ENCODE measurements at places on chromosomes 7 and 10.

GRCh38 chr7:270351-270983 is 19.5 kb upstream of the FOXL3 start:
- no peak for DNase-seq

- DNase-seq: no peak
Observed at GRCh38 chr7:18013936-18014335, 13.7 kb downstream of the PRPS1L1 start.

- no peak for DNase-seq
Observed at GRCh38 chr7:72111086-72111485, 301.1 kb downstream of the CALN1 start.

DNA sequence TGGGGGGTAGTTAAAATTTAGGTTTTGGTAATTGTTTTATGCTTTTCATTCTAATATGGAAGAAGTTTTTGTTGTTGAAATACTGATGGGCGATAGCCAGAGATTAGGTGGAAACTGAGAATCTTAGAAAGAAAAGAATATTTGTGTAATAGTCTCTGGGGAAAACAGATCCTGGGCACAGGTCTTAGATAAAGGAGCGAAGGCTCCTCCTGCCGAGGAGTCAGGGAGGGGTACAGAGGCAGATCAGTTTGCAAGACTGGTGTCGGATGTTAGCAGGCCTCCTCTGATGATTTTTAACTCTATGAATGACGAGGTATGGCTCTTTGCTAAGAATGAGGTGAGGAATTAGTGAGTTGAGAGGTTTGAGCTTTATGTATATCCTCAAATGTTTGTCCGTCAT is 339.7 kb downstream of the HGF start:
- no peak for DNase-seq

DNA sequence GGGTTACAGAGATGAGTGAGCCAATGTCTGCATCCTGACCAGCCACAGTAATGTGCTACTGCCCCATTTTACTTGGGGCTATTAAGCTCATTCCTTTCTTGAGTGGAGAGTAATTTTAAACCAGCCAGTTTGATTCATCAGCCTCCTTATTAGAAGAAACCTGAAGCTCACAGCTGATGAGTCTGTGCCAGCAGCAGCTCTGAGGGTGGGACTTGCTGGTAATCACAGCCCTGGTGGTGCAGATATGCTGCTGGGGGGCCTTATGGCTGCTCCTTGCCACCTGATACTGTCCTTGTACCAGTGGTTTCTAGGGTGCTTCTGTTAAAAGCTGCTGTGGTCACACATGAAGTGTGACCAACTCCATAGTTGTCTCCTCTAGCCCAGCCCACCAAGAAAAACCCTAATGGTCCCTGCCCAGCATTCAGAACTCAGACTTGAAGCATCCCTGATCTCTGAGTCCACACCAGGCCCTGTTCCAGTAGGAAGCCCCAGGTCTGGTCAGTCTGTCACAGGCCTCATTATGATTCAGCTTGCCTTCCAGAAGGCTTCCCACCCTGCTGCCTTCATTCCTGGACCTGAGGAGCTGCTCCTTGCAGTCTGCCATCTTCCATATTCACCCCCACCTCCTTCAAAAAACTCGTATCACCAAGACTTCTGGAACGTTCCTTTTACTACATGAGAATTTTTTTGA is 28.9 kb upstream of the RBM20 start:
- DNase-seq: no peak

- no peak for DNase-seq
Observed at GRCh38 chr7:132243463-132243862, 332.8 kb downstream of the PLXNA4 start.

GRCh38 chr10:17116193-17116592 is 13.4 kb downstream of the CUBN start:
- DNase-seq: no peak

DNA sequence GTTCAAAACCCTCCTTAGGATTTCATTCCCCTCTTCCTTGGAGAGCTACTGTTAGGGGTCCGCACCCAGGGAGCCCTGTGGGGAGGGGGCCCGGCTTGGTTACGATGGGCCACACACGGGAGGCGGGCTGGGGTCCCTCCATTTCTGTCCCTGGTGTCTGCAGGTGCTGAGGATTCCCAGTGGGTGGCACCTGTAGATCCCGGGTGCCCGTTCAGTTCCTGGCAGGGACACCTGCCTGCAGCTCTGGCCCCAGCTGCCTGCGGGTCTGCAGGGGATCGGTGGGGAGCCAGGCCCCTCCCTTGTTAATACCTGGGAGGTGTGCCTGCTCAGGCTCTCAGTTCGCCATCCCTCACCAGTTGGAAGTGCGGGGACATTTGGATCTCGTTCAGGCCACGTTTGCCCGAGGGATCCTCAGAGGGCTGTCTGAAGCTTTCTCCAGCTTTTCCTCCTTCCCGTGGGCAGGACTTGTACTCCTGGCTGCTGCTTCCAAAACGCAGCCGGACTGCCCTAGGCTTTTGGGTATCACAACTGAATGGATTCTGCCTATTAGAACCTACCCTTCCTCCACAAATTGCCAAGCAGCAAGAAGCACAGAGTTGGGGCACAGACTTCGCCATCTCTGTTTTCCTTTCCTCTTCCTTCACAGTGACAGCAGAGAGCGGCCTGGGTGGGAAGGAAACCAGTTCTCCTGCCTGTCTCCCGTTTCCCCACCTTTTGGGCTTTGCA is 22.3 kb upstream of the IL15RA start:
- DNase-seq: no peak

- no peak for DNase-seq
Observed at GRCh38 chr7:111090846-111091245, at the start of gene LRRN3. TSS of gene LRRN3 (plus strand) at chr7:111091127. CDS start at chr7:111122773, 31,646 bp downstream.

DNA sequence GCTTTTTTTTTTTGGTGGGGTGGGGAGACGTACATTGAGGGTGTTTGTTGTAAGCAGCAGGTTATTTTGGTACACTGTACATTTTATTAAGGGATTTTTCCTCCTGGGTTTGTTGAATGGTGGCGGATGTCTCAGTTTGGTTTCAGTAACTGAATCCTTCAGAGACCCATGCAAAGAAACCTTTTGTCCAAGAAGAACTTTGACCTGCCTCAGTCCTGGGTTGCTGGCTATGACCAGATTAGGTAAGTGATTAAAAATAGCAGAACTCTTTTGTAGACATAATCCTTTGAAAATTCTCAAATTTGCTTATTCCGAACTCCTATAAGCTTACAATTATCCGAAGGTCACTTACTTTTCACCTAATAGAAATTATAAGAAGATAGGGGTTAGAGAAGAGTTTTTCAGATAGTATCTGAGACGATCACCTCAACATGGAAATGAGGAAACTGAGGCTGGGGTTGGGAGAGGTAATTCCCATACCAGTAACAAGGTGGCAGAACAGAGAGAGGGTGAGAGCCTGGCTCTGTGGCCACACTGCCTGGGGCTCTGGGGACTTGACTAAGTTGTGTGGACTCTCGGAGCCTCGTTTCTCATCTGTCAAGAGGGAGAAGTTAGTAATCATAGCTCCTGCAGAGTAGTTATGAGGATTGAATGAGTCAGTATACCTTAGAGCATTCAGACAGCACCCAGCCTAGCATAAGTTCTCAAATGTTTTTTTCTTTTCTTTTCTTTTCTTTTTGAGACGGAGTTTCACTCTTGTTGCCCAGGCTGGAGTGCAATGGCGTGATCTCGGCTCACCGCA is 87.4 kb downstream of the CCNY start:
- DNase-seq: no peak

DNA sequence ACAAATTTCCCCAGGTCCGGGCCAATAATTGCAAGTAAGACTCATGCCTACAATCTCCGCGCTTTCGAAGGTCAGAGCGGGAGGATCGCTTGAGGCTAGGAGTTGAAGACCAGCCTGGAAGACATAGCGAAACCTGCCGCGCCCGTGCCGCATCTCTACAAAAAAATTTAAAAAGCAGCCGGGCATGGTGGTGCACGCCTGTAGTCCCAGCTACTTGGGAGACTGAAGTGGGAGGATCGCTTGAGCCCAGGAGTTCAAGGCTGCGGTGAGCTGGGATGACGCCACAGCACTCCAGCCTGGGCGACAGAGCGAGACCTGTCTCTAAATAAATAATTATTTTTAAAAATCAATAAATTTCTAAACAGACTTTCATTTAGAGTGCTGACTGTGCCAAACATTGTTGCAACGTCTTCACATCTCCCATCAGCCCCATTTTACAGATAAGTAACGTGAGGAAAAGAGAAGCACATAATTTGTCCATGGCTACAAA is 494 bp upstream of the CFAP43 start:
- no peak for DNase-seq

- DNase-seq: no peak
Observed at GRCh38 chr7:151483711-151483983, 36.0 kb downstream of the RHEB start.

DNA sequence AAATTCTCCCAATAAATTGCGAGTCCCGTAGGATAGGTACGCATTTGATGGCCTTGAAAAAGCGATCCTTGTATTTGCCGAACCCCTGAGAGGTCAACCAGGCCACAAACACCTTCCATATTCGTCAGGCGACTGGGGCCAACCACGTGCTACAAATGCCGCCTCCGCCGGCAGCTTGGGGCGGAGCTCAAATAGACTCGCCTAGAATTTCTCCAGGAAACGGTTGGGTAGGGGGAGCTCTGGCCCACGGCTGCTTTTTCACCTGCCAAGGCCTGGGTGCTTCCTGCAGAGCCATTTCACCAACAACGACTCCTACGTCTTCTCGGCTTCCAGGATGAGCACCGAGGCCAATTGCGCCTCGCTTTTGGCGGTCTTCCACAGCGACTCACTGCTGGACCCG is 53.4 kb upstream of the KIF5B start:
- DNase-seq: no peak

DNA sequence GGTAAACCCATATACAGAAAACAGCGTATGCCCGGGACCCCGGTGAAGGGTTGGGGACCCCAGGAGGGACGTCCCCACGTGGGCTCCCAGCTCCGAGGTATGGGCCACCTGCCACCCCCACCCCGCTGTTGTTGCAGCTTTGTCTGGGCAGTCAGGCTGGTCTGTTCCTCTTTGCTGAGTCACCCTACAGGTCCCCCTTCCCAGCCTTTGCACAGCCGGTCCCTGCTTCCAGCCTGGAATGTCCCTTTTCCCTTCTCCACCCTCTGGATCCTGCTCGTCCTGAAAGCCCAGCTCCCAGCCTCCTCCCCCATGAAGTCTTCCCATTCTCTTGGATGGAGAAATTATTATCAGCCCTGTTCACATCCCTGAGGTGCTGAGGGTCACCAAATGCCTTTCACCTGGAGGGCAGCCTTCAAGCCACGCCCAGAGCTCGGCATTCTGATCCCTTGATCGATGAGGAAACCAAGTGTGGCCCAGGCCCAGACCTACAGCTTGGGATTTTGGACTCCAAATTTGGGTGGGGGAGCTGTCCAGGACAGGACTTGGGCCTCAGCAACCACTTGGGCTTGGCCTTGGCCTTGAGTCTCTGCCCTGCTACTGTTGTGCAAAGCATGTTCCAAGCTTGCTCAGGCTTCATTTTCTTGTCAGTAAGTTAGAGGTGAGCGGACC is 2.6 kb downstream of the CLDN4 start:
- DNase-seq: no peak

DNA sequence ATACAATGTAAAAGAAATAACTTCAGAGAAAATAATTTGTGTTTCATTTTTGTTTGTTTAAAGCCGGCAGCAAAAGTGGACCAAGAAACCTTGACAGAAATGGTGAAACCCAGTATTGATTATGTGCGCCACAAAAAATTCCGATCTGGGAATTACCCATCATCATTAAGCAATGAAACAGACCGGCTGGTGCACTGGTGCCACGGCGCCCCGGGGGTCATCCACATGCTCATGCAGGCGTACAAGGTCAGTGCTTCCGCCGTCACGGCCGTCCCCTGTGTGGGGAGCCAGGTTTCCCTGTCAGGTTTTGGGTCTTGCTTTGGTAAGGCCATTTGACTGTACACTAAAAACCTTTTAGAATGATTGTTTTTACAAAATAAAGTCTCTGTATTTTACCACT is 46.7 kb downstream of the LANCL2 start:
- no peak for DNase-seq

DNA sequence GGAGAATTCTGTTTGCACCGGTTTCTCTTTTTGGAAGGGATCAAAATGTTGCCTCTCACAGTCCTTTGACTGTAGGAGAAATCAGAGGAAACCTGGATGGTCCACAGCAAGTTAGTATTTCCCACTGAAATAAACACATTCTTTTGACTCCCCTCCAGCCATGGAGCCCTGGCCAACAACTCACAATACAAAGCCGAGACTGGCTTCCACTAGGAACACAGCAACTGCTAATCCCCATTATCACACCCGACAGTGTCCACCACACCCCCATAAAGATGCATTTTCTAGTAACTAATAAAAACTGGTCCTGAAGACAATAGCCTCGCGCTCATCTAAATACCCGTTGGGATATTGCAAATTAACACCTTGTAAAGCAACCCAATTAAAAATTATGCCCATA is 798 bp upstream of the MACROH2A2 start:
- no peak for DNase-seq

DNA sequence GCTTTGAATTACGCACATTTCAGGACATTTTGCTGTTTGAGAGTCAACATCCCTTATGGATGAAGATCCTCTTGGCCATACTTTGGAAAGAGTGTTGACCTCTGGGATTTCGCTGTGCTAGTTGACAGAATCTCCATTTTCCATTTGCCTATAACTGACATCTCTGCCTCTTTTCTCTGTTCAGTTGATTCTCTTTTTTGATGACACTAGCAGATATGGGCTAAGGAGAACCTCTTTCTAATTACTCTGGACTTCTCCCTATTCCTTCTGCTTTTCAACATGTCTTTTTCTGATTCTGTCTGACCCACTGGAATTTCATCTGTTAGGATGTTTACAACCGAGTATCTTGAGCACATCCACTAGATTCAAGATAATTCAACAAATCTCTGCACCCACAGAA is 311.5 kb downstream of the CAMK1D start:
- no peak for DNase-seq

- DNase-seq: no peak
Observed at GRCh38 chr10:125157505-125157904, 2.9 kb downstream of the CTBP2 start.

DNA sequence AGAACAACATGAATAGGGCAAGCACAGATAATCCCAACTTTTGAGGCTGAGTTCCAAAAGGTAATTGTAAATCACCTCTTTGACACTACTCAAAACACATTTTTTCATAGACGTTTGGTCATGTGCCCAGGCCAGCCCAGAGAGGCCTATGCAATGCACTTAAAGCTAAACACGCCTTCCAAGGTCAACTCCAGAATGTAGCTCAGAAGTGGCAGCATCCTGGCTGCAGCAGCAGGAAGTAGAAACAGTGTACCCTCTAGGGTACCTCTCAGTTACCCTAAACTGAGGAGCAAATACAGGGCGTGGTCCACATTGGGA is 58.7 kb downstream of the OSBPL3 start:
- no peak for DNase-seq

DNA sequence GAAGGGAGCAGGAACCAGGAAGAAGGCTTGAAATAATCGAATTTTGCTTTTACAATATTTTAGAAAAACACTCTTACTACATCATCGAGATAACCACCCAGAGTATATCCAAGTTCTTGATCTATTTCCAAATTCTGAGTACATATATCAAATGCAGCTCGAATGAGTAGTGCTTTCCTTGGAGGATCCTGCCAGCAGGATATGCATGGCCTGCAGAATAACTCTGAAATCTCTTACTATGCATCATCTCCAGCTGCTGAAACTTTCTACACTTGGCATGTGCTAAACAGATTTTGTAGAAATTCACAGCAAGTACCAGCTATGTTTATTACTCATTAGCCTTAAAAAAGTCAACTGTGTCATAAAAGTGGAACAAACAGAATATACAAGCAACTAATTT is 44.0 kb upstream of the ANK3 start:
- DNase-seq: no peak
